Spleen (tissue), 13 donors: ENCODE measurements at places on chromosomes 2 and 18. TPM values are rescaled to one million over a fixed set of nuclear protein-coding genes. Genes with fewer than 3 reads are reported as not detected.

FOXI3 gene
- total RNA-seq, result not detected

FZD7 gene
- total RNA-seq, result 2.0 TPM

MFSD6 gene
- total RNA-seq, result 37.4 TPM

SRD5A2 gene
- not detected for total RNA-seq

CLEC4F gene
- total RNA-seq, result not detected

DOK6 gene
- total RNA-seq, result 0.09 TPM

MDH1B gene
- total RNA-seq, result 0.22 TPM

RGPD4 gene
- total RNA-seq, result not detected

CCDC85A gene
- 0.34 TPM for total RNA-seq

OSBPL6 gene
- total RNA-seq, result 2.2 TPM

SIX3 gene
- total RNA-seq, result not detected

CKAP2L gene
- 1.6 TPM for total RNA-seq

CELF4 gene
- 0.84 TPM for total RNA-seq

GKN1 gene
- total RNA-seq, result not detected

INHBB gene
- total RNA-seq, result 0.66 TPM

UGT1A5 gene
- not detected for total RNA-seq

PLCD4 gene
- total RNA-seq, result 0.77 TPM

POMC gene
- total RNA-seq, result 2.4 TPM

RAD51AP2 gene
- not detected for total RNA-seq

LIMS2 gene
- 63.9 TPM for total RNA-seq

TTC32 gene
- total RNA-seq, result 17.7 TPM

IL36RN gene
- not detected for total RNA-seq

CRYGC gene
- total RNA-seq, result not detected

SFTPB gene
- total RNA-seq, result not detected

HRH4 gene
- 0.46 TPM for total RNA-seq

SERPINB7 gene
- total RNA-seq, result not detected

MTCL1 gene
- total RNA-seq, result 7.5 TPM

DSG2 gene
- 0.20 TPM for total RNA-seq

LINC00305 gene
- not detected for total RNA-seq

CYP20A1 gene
- total RNA-seq, result 23.3 TPM

NEU2 gene
- total RNA-seq, result not detected

CGREF1 gene
- total RNA-seq, result not detected

SLC35G4 gene
- total RNA-seq, result not detected

TRIB2 gene
- total RNA-seq, result 148 TPM

COLEC11 gene
- total RNA-seq, result 2.1 TPM

WNT6 gene
- total RNA-seq, result 10.0 TPM
